ENCODE measurements at places on chromosomes 1 and 21.
A peak's percentile ranks its signal among the peaks of the same experiment; 100 is the strongest.

DNA sequence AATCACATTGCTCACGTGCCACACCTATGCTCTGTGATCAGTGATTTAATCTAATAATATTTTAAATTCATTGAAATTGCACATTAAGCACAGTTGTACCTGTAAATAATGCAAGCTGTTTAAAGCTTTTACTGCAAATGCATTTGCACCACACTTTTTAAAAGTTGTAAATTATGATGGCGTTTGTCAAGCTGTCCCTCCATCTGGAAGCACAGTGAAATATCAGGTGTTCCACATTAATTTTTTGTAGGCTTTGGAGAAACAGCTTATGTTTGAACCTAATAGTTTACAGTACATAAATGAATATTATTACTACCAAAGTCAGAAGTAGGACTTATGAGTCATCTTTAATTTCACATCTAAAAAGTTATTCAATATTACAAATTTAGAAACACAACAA, 3.0 kb upstream of the DPYD start:
- DNase-seq: no peak

- no peak for DNase-seq
Measured at GRCh38 chr1:85317560-85317959, 41.1 kb upstream of the BCL10 start.

DNA sequence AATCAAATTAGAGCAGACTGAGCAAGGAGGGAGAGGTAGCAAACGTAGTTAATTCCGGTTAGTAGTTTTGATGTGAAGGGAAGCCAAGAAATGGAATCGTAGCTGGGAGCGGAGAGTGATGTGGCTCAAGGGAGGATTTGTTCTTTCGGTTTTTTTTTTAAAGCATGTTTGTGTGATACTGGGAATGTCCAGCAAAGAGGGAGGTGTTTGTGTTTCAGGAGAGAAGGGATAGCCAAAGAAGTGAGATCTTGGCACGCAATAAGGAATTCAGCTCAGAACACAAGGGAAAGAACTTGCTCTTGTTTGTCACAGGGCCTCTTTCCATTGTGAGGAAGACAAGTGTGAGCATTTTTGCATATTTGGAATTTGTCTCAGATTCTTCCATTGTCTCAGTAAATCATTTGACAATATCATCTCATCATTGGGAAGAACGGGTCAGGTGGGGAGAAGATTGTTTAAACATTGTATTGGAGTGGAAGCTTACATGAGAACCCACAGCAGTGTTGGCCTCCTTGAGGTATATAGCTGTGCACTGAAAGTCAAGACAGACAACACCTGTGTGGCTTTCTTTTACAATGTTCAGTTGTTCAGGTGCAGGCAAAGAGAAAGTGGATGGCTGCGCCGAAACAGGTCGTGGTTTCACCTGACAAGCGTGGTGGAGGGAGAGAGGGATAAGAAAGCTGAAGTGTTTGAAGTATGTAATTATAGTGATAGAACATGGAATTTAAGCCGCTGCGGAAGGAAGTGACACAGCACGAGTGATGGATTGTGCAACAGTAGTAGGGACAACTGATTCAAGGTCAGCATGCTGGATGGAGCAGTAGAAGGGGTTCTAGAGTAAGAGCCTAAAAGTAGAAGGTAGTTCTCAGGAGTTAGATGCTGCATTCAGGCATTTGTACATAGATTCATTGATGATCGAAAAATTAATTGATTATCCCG, 25.4 kb downstream of the FMN2 start:
- no peak for DNase-seq

- DNase-seq: no peak
Measured at GRCh38 chr21:28554660-28555475, 437.8 kb downstream of the LTN1 start.

DNA sequence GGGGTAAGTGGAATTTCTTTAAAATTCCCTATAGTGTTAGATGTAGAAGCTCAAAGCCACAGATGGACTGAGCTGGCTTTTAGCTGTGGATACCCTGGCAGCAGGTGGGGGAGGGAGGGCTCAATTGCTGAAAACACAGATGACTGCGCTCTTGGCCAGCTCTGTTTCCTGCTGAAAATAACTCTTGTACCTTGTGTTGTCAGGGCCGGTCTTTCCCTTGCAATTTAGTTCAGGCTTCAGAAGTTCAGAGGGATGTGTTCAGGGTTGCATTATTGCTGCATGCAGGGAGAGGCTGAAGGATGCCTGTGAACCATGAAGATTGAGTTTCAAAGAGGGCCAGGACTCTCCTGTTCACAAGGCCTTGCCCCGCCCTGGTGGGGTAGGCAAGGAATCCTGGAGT, 58.1 kb upstream of the GCLM start:
- DNase-seq: no peak

DNA sequence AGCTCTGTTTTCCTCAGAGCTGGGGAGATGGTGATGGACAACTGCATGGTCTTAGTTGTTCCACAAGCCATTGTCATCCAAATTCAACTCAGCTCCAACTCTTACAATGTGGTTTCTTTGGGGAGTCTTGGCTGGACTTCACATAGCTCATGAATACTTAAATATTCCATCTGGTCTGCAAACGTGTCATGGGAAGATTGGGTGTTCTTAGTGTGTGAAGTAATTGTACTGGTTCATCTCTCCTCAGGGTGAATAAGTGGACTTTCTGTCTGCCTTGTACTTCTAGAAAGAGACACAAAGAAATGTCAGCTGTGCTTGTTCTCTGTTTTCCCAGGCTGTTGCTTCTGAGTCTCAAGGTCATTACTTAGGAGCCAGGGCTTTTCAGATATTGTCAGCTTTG, 106.6 kb downstream of the VPS13D start:
- DNase-seq: no peak

DNA sequence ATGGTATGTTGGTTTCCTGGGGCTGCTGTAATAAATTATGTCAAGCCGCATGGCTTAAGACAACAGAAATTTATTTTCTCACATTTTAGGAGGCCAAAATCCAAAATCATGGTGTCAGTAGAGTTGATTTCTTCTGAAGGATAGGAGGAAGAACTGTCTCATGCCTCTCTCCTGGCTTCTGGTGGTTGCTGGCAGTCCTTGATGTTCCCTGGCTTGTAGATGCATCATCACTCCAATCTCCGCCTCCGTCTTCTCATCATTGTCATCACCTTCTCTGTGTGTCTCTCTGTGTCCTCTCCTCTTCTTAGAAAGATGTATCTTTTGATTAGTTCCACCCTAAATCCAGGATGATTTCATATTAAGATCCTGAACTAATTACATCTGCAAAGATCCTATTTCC, 124.7 kb upstream of the CTTNBP2NL start:
- no peak for DNase-seq

- DNase-seq: peak; percentile 5
Measured at GRCh38 chr1:174258148-174258550, 98.8 kb downstream of the RABGAP1L start.

- DNase-seq: no peak
Measured at GRCh38 chr1:230398856-230399255, 27.3 kb downstream of the PGBD5 start.

- no peak for DNase-seq
Measured at GRCh38 chr1:53605181-53605580, 133.8 kb downstream of the GLIS1 start.

DNA sequence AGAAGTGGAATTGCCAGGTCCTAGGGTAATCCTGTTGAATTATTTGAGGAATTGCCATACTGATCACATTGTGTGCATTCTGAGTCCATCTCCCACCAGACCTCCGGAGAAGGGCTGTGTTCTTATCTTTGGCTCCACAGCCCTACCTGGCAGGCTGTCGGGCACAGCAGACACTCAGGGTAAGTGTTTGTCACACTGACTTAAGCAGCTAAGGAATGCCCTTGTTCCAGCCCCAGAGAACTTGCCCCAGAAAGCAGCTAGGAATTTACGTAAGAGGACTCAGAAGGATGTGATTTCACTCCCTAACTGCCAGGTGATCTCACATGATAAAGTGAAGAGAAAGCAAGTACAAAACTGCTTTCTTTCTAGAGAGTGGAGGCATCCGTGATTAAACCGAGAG, 21.0 kb downstream of the VASH2 start:
- DNase-seq: no peak

GRCh38 chr1:210536254-210536961, 207.7 kb downstream of the HHAT start:
- no peak for DNase-seq

All from right kidney (tissue), 9 donors.